Occipital lobe (tissue), 3 donors: ENCODE measurements at places on chromosomes 5 and 9. TPM values are rescaled to one million over a fixed set of nuclear protein-coding genes. Genes with fewer than 3 reads are reported as not detected.

GRCh38 chr9:131598121-131598520 lies 52.8 kb downstream of the PRRT1B start:
- no peak for DNase-seq

GRCh38 chr5:149464796-149465489 lies 85.9 kb upstream of the IL17B start:
- no peak for DNase-seq

GRCh38 chr5:119341452-119342349 lies 14.1 kb upstream of the TNFAIP8 start:
- DNase-seq: no peak

DNA sequence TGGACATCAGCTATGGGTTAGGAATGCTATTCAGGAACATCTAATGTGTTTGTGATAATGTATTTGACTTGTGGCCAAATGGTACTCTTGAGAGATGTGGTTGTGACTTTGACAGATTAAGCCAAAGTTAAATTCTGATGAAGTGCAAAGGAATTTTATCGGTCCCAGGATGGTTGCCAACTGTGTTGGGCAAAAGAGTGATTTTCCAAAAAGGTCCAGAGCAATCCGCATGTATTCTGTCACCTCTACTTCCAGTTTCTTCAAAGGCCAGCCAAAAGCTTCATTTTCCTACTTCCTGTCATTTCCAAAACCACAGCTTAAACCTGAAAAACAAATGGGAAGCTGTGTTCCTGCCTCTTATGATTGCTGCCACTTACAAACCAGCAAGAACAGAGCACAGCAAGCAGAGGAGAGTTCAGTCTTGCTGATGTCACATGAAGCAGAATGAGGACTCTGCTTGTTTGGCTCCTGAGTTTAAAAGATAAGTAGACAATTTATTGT lies 59.8 kb downstream of the MARCHF3 start:
- DNase-seq: no peak

GRCh38 chr9:89999534-90000370 lies 394.9 kb downstream of the GADD45G start:
- DNase-seq: no peak

DNA sequence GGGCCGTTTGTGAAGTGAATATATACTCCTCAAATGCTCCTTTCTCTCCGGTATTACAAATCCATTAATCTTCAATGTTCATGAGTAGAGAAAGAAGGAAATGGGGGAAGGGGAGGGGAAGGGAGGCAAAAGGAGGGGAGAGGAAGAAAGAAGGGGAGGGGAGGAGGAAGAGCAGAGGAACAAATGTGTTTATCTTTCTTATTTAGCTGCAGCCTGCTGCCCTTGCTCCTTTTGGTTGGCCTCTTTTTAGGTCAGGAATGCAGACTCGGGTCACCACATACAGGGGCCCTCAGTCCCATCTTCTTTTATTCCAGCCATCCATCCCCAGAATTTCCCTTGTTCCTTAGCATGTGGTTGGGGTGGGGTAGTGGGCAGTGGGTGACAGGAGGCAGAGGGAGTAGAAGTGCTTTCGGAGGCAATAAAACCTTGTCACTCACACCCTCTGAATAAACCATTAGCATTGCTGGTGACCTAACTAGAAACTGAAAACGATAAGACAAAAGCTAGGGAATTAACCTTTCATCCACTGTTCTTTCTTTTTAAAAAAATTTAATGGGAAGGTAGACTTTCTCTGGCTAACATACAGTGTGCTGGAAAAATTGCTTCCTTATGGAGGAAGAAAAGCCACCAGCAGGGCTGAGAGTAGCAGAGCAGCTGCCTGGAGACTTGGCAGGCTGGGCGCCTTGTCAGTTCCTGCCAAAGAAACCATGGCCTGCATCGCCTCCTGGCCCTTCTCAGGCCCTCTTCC lies 16.8 kb upstream of the PRLR start:
- no peak for DNase-seq

DNA sequence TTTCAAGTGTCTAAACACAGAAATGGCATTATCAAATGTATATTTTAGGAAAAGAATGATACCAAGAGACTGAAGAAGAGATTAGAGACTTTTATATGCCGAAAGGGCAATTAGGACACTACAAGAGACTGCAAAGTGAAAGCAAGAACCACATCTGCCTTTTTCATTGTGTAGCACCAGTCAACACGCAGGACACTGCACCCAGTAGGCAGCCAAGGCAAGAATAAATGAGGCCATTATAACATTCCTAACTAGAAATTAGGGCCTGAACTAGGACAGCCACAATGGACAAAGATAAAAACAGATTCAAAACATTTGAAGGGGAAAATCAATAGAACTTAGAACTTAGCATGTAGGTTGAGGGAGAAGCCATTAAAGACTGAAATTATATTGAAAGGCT lies 10.8 kb downstream of the CETN3 start:
- no peak for DNase-seq

DNA sequence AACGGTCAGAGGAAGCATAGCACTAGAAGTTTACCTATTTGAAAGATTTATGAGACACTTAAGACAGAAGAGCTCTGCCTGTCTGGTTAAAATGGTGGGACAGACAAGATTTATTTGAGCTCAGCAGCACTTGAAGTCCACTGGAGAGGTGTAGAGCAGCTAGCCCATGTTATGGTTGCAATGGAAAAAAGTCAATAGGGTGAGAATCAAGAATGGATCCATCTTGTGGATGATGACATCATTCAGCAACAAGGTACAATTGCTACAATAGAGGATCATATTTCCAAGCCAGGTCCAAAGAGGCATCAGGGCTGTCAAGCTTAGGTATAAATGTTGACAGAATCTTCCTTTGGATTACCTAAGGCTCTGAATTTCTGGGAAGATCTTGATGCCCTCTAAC lies 21.1 kb upstream of the ZNF131 start:
- no peak for DNase-seq

DNA sequence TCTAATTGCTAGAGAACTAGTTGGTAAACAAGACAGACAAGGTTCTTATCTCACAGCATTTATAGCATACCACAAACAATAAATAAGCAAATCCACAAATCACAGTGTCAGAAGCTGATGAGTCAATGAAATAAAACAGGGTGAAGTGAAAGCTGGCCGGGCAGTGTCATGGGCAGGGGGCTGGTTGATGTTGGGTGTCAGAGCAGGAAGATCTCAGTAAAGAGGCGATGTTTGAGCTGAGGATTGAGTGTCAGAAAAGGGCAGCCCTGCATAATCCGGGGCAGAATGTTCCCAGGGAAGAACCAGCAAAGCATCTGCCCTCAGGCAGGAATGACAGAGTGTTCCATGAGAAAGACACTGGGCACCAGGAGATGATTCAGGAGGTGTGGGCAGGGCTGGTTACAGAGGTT lies 183.4 kb downstream of the GOLPH3 start:
- no peak for DNase-seq

GRCh38 chr5:148972974-148973374 lies 89.9 kb downstream of the SH3TC2 start:
- DNase-seq: no peak

GRCh38 chr9:131728961-131729360 lies 10.9 kb downstream of the RAPGEF1 start:
- no peak for DNase-seq

GRCh38 chr5:9297134-9297533 lies 248.7 kb downstream of the SEMA5A start:
- DNase-seq: no peak

DNA sequence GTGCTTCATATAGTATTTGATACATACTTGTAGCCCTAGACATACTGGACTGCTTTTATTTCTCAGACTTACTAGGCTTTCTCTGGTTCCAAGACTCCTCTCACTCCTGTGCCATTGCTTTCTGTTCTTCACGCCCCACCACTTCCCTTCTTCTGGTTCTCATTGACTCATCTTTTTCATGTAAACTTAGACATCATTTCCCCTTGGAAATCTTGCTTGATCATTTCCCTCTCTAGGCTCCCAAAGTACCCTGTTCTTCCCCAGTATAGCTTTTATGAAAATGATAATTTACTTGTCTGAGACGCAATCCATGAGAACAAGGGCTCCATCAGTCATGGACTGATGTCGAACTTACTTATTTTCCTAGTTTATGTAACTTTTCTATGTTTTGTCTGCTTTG lies 83.5 kb downstream of the TLR4 start:
- no peak for DNase-seq

- no peak for DNase-seq
These were observed 33.4 kb downstream of the PCDHGC5 start for GRCh38 chr5:141522301-141522700.

GRCh38 chr9:124017051-124017928 lies 5.7 kb downstream of the LHX2 start:
- DNase-seq: no peak

GRCh38 chr9:100662122-100662521 lies 84.2 kb downstream of the CAVIN4 start:
- no peak for DNase-seq

DNA sequence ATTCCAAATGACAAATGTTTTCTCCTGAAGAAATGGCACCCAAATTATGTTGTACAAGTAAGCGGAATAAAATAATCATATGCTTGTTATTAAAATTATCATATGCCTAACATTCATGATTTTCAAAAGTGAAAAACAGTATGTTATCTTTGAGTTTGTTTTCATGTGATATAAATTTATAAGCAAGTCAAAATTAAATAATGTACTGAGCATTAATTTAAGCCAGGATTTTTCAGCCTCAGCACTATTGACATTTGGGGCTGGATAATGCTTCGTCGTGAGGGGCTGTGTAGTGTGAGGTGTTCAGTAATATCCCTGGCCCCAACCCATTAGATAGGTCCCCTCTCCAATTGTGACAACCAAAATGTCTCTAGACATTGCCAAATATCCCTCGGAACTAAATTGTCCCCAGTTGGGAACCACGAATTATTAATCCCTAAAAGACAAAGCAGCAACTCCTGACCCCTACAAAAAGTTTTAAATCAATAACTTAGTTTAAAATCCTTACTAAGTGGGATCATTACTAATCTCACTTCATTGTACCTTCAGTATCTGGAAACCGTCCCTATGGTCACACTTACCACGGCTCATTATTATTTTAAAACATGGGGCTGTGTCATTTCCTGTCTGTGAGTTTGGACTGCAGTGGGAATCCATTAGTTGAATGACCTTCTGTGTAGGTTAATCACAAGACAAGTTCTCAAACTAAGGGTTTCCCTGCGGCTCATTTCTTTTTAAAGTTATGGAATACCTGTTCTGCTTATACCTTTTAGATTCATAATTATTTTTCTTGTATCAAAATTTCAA lies 1.3 kb upstream of the NNT start:
- no peak for DNase-seq

DNA sequence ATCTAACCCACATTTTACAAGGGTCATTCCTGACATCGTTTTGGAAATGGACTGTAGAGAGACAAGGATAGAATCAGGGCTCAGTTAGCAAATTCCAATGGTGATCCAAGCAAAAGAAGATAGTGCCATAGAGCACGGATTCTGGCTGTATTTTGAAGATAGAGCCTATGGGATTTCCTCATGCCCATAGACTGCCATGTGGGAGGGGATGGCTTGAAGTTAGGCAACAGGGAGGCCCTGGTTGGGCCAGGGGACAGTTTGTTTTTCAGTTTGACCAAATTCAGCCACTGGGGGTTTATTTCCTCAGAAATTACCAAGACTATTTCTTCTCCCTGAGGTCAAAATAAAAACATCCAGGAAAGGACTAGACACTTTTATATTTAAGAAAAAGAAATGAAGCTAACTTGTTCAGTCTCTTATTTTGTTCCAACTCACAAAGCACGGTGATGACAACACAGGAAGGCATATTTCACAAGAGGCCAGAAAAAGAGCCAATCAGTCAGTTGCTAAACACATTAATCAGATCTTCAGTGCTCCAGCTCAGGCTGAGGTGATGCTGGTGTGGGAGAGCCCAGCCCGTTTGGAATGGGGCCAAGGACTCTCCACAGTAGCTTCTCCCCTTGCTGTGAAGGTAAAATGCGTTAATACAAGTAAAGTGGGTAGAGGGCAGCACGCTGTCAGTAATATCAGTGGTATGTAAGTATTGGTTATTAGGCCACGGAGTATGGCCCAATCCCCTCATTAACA lies 4.4 kb upstream of the DCTN4 start:
- DNase-seq: no peak

DNA sequence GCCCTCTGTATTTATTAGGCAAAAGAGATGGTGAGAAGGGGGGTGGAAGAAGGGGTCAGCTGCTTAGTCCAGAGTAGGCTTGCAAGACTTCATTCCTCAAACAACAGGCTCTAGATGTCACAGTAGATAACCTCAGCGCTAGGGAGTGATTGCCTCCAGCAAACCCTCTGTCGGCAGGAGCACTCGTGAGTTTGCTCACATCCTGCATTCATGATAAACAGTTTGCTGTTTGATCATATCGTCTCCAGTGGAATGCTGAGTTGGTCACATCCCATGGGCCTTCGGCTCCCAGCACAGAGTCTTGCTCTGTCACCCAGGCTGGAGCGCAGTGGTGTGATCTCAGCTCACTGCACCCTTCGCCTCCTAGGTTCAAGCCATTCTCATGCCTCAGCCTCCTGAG lies 3.6 kb downstream of the TTC23L start:
- no peak for DNase-seq

- no peak for DNase-seq
These were observed 728.3 kb upstream of the SEMA6A start for GRCh38 chr5:117302949-117303348.

- DNase-seq: no peak
These were observed 581.0 kb upstream of the RORB start for GRCh38 chr9:73916016-73916673.

- no peak for DNase-seq
These were observed 680 bp downstream of the SELENOP start for GRCh38 chr5:42810834-42811590.

- no peak for DNase-seq
These were observed 95.5 kb downstream of the SNX24 start for GRCh38 chr5:122940890-122941289.

DNA sequence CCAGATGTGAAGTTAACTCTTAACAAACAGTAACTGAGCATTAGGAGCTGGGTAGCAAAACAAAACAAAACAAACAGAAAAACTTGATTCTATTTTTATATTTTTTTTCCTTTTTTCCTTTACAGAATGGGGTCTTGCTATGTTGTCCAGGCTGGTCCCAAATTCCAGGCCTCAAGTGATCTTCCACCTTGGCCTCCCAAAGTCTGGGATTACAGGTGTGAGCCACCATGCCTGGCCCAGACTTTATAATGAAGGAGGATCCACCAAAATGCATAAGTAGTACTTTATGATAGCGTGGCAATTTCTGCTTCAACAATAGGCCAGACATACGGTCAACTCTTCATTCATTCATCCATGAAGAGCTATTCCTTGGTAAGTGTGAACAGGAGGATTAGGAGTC lies 5.9 kb upstream of the IQGAP2 start:
- DNase-seq: no peak

- DNase-seq: no peak
These were observed 43.7 kb downstream of the RANBP6 start for GRCh38 chr9:5971740-5972139.

- no peak for DNase-seq
These were observed 182.1 kb downstream of the ARHGAP26 start for GRCh38 chr5:142952229-142952628.

SHISAL2B gene
- not detected for total RNA-seq

SGCD gene
- 7.5 TPM for total RNA-seq

SLC25A2 gene
- total RNA-seq: not detected

CSF1R gene
- total RNA-seq: 8.3 TPM

SWI5 gene
- 5.5 TPM for total RNA-seq

NEUROG1 gene
- total RNA-seq: 1.1 TPM

ELOVL7 gene
- 8.7 TPM for total RNA-seq

HARS2 gene
- 31.0 TPM for total RNA-seq

CCNI2 gene
- total RNA-seq: 0.16 TPM

LURAP1L gene
- total RNA-seq: 0.94 TPM

FAM78A gene
- total RNA-seq: 1.7 TPM
